ENCODE measurements at places on chromosomes 12 and 14.

DNA sequence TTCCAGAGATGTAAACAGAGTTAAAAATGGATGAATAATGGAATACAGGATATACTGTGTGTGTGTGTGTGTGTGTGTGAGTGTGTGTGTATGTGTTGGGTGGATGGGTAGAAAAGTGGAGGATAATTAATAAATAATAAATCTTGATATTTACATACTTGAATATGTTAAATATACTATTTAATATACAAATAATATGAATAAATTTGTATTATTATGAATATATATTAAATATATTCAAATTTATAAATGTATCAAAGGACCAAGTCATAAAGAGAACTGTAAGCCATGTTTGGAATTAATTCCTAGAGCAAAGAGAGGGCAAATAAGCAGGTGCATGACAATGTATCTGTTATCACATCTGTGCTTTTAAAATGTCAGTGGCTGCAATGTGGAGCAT, 225.3 kb downstream of the ALG10B start:
- DNase-seq: no peak

DNA sequence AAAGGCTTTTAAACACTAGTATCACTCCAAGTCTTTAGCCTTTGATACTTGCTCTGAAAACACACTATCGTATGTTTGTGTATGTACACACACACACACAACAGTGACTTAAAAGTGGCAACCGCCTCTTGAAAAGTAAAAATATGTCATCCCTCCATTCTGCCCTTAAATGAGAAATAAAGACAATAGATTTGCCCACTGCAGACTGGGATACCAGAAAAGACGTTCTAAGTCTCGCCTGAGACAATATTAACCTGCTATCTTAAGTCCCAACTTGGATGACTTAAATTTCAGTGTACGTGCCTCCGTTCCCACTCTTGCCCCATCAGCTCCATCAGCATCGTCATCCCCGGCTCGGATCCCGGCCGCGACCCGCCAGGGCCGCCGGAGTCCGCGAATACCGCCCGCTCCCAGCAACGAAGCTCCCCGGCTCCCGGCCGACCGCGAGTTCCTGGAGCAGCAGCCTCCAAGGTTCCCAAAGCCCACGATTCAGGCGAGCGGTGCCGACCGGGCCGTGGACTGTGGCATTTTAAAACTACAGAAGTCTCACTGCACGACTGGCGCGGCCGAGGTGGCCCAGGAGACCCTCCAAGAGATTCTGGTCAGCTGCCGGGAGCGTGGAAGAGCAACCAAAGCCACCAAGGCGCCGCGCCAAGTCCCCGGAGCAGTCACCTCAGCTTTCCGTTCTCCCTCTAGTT, 2.8 kb upstream of the ARID2 start:
- peak; percentile 44 for DNase-seq

DNA sequence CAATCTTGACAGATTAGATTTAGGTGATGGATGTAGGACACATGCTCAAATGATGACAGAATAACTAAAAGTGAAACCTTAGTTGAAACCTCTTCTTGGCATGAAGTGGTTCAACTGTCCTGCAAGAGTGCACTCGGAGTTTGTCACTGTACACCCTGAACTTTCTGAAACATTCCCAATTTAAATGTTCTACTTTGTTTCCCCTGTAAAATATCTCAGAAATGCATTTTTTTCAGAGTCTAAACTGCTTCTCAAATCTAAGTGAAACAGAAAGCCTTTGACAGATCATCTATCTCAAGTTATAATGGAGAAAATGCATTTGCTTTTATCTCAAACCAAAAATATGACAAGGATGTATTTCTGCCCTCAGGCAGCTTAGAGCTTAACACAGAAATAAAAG, 66.0 kb downstream of the BHLHE41 start:
- no peak for DNase-seq

DNA sequence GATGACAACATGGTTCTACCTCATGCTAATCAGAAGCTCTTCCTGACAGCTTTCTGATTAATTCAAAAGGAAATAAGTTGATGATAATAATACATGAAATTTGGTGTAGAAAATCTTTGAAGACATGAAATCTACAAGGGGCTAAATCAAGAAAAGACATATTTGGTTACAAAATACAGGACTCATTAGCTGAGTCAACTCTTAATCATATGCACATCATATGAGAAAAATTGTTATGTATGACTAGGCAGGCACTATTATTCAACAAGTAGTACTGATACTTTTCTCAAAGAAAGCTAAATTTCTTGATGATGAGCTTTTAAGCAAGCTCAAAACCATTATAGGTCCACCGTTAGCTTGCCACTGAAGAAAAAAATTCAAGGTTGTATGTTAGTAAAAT, 7.1 kb downstream of the ABCC9 start:
- DNase-seq: no peak

DNA sequence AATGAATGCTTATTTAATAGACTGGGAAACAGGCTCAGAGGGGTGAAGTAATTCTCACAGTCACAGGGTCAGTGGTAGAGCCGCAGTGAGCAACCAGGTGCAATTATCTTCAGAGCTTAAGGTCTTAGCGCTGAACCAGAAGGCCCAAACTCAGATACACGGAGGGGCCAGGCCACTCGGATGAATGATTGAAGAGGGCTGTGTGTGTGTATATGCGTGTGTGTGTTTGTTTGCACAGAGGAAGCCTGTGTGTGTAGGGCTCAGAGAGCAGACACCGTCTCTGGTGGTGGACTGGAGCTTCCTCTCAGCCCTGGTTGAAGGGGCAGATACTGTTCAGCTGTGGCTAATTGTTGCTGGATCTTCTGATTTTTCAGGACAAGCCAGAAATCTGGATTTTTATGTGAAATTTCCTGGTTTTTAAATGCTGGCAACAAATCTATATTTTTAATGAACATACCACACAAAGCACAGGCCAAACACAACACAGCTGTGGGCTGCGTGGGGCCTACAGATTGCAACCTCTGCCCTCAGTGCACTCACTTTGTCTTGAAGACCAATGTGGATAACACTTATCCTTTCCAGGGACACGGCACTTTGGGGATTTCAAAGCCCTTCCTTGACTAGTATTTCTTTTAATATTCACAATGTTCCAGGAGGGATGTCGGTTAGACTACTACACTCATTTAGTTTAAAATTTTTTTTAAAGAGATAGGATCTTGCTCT, 94.5 kb upstream of the NRXN3 start:
- DNase-seq: no peak

GRCh38 chr14:101017209-101017608, 113.7 kb upstream of the RTL1 start:
- DNase-seq: no peak

DNA sequence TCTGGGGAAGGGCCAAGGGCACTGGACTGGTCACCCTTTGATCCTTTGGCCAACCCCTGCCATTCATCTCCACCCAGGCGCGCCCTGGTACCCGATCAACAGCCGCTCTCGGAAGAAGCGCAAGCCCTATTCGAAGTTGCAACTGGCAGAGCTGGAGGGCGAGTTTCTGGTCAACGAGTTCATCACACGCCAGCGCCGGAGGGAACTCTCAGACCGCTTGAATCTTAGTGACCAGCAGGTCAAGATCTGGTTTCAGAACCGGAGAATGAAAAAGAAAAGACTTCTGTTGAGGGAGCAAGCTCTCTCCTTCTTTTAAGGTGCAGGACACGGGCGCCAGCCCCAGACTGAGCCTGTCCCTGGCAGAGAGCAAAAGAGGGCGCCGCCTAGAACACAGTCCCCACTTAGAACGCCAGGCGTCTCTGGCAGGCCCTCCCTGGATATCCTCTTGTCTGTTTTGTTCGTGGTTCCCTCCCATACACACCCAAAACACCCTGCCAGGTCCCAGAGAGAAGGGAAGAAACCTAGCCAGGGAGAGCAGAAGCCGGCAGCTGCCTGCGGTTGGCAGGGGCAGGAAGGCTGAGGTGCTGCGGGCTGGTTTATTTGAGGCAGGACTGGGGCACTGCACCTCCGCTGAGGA, 1.7 kb downstream of the HOXC12 start:
- DNase-seq: no peak

GRCh38 chr14:73870525-73871235, 16.0 kb upstream of the ZNF410 start:
- DNase-seq: no peak

DNA sequence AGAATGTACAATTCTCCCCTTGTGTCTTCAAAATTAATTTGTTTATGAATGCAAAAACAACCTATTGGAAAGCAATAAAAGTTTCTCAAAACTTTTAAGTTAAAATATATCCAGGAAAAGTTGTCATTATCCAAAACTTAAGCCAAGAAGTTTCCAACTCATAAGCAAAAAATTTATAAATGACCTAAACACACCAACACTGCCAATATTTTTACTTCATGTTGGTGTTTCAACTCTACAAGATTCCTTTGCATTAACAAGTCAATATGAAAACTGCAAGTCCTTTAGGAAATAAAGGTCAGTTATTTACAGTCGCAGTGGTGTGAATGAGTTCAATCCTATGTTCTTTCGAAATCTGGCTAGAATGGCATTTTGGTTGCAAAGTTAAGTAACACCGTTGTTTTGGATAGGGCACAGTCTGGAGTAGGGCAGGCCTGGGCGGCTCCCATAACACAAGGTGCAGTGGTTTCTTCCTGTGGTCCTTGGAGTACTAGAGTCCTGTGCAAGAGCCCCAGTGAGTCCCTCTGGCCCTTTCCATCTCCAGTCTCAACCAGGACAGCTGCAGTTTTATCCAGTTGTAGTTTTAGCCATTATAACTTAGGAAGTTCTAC, 151.4 kb downstream of the MED13L start:
- DNase-seq: no peak

GRCh38 chr12:12901158-12901791, 9.9 kb downstream of the GPRC5A start:
- DNase-seq: no peak

DNA sequence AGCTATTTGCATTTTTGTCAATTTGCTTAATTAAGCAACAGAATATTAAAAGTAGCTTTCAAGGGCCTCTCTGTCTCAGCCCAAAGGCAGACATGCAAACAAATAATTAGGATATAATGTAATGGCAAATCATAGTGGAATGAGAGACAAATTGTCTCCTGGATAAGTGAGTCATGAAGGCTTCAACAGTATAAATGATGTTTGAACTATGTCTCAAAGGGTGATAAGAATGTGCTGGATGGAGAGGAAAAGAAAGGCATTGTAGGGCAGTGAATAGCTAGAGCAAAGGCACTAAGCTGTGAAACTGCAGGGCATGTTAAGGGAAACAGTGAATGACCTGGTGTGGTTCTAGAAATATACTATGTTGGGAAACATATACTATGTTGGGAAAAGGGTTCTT, 53.5 kb upstream of the PPP1R12A start:
- DNase-seq: no peak

DNA sequence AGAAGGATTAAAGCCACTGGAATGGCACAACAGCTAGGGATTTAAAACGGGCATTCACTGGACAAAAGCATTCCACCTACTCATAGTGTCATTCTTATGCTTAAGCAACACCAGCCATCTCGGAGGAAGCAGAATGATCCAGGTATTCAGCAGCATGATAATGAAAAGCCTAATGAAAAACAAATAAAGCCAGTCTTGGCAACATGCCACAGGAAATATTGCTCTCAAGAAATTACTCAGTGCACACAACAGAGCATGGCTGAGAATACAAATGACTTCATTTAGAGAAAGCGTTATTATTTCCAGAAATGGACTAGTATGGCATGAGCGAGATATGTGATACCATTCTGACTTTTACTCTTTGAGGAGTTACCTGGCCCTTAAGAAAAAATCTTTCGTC, 442.2 kb downstream of the APAF1 start:
- no peak for DNase-seq

DNA sequence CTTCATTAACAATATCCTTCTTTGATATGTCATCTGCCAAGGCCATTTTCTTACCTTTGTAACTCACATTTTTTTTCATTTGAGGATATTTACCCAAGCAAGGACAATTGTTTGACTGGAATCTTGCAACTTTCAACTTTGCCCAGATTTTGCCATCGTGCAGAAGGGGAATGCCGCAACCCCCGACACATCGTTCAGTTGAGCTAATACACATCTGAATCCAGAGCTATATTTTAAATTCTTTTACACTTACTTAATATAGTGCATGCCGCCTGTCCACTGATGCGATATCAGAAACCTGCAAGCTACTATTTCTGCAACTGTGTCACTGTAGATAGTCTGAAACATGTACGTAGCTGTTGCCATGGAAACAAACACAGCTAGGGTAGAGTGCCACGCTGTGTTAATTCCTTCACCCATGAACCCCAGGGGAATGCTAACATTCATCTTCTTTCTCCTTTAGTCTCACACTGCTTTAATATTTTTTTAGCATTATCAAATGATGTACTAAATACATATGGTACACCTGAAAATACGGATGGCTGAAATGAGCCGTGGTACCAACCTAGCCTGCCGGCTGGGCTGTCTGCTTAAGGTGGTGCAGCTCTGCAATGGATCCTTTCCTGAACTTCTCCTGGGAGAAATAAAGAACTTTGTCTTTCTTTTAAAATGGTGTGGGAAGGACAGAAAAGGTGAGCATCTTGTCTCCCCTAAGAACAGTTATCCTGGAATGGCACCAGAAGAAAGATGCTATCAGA, 77.0 kb upstream of the FOXN3 start:
- DNase-seq: peak; percentile 42

DNA sequence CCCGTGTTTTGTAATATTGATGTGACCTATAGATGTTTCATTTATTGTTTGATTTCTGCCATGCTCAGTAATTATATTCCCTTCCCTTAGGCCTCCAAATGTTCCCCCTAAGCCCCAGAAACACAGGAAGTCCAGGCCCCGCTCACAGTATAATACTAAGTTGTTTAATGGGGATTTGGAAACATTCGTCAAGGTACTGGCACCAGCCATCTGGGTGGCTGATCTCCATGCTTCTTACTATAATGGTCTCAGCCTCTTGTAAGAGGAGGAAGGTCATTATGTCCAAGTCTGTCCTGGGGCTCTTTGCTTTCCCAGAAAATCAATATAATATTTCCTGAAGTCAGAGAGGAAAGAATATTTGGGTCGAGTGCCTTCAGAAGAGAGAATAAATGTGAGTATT, 130.9 kb downstream of the KICS2 start:
- no peak for DNase-seq

- no peak for DNase-seq
Observed at GRCh38 chr12:65699251-65699650, 125.0 kb upstream of the HMGA2 start.

DNA sequence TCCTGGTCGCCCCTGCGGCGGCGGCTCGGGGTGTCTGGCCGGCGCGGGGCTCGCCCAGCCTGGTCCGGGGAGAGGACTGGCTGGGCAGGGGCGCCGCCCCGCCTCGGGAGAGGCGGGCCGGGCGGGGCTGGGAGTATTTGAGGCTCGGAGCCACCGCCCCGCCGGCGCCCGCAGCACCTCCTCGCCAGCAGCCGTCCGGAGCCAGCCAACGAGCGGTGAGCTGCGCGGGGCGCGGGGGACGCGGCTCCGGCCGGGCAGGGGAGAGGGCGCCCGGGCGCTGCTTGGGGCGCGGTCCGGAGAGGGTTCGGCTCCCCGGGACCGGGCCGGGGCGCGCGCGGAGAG, at the start of gene LGALS3:
Gene LGALS3 (plus strand): TSS at position 167 of the 342 bp plus-strand sequence. CDS start 8,122 bp downstream, outside the sequence.
- DNase-seq: peak; percentile 68

- DNase-seq: no peak
Observed at GRCh38 chr12:22116376-22116775, 70.4 kb downstream of the CMAS start.

GRCh38 chr12:6688543-6688998, 604 bp downstream of the ZNF384 start:
- peak; percentile 76 for DNase-seq

GRCh38 chr12:98485792-98486340, 29.5 kb upstream of the TMPO start:
- no peak for DNase-seq

GRCh38 chr14:99554757-99555531, 49.1 kb downstream of the CCDC85C start:
- no peak for DNase-seq

GRCh38 chr14:65352964-65353530, 59.5 kb upstream of the FUT8 start:
- DNase-seq: no peak

GRCh38 chr12:130164936-130165335, 2.7 kb downstream of the FZD10 start:
- DNase-seq: no peak
